Stimulated activated CD8-positive, alpha-beta memory T cell treated with anti-CD3 and anti-CD28 coated beads, Interleukin-7, amount 100 ng/mL, for 24 hours (primary cell): ENCODE measurements at places on chromosomes 5 and 9.

GRCh38 chr9:77957652-77958051 is 74.0 kb downstream of the GNAQ start:
- no peak for DNase-seq

- no peak for DNase-seq
These were observed 26.7 kb downstream of the NR2F1 start for GRCh38 chr5:93609762-93610161.

GRCh38 chr9:80449513-80449912 is 877.7 kb downstream of the TLE4 start:
- DNase-seq: no peak

DNA sequence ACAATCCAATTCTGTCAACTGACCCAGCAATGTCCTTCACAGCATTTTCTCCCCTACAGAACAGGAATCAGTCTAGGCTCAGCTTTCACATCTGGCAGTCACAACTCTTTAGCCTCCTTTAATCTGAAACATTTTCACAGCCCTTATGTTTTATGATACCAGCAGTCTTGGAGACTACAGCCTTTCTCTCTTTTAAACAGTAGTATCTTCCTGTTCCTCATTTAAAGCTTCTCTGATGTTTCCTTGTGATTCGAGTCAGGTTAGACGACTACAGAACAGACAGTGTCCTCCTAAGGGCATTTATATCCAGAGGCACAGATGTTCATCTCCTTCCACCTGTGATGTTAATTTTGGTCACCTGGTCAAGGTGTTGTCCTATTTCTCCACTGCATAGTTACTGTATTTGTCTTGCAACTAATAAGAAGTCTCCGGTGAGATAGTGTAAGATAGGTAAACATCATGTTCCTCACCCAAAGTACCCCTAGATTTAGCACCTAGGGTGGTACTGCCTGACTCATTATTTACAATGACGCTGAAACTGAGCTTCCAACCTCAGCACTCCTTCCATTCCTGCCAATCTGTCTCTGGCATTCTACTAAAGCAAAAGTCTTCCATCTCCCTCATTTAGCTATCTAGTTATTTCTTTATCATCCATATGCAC is 20.7 kb downstream of the TTC39B start:
- no peak for DNase-seq

DNA sequence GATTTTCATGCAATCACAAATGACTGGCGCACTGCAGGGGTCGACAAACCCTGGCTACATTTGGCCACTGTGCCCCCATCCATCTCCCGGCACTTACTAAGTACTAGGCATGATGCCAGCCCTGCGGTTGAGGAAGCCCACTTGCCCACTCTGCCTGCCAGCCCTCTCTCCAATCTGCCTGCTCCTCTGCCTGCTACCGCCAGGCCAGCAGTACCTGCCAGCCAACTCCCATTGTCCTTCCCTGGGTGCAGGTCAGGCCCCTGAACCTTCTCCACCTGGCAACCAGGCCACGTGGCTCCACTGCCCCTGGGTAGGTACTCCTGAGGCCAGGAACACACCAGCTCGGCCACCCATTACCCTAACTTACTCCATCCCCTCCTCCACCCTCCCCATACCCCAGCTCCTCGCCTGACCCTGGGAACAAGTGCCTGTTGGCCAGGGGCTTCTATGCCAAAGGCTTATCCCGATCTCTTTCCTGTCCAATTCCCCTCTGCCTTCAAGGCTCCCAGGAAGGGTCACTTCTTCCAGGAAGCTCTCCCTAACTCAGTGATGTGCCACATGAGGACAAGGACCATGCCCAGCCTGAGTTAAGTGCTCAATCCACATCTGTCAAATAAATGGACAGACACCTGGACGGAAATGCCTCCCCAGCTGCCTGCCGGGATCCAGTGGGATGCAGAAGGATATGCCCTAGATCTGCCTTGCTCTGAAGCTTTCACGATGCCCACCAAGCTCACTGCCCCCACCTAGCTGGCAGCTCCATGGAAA is 6.6 kb downstream of the EEIG1 start:
- DNase-seq: no peak

DNA sequence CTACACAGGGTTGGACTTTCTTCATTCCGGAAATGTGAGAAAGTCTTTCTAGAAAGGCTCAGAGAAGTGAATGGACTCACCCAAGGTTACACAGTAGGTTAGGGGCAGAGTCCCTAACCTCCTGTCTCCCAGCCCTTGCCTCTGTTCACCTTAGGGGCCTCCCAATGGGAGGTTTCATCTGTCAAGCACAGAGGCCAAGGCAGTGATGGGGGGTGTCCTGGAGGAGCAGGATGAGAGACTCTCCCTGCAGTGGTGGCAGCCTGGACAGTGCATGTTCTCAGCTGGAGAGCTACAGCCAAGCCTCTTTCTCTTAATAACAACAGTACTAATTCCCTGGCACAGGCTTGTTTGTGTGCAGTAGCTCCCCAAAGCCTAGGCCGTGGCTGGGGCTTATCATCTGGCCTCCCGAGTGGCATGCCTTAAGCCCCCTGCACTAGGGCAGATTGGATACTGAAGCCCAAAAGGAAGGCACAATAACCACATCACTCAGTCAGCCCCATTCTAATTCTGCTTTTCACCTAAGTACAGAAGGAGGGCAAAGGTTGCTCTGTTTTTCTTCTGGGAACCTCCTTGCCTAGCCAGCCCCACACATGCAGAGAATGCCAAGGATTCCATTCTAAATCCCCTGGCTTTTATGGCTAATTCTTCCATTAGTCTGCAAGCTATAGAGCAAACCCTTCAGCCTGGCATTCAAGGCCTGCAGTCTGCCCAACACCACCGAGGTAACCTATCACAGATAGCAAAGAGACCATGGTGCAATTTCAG is 50.2 kb upstream of the XPA start:
- DNase-seq: no peak

- DNase-seq: no peak
These were observed 58.6 kb upstream of the TNFSF15 start for GRCh38 chr9:114864471-114864870.

- DNase-seq: no peak
These were observed 14.4 kb downstream of the HNRNPK start for GRCh38 chr9:83965350-83966208.

- DNase-seq: no peak
These were observed 29.8 kb upstream of the VCAN start for GRCh38 chr5:83441747-83442146.

DNA sequence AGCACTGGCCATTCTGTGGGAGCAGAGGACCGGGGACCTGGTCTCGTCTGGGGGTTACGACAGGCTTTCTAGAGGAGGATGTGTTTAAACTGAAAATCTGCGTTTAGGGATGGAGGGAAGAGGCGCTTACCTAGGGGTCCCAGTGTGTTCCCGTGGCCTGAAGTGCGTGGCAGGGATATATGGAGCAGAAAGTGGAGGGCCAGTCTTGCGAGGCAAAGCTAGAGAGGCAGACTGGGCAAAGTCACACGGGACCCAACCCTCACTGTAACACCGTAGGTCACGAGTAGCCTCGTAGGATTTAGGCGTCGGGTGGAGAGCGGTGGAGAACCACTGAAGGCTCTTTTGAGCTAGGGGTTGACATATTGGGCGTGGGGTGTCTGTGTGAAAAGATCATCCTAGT is 32.8 kb upstream of the POMT1 start:
- no peak for DNase-seq

DNA sequence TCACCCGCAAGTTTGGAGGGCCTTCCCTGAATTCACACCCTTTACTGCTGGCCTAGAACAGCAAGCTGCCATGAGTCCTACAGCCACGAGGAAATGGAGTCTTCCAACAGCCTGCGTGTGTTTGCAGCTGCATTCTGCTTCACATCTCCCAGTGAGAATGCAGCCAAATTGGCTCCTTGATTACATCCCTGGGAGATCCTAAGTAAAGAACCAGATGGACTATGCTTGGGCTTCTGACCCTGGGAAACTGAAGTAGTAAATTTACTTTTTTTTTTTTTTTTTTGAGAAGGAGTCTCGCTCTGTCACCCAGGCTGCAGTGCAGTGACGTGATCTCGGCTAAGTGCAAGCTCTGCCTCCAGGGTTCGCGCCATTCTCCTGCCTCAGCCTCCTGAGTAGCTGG is 617.0 kb upstream of the CDH18 start:
- no peak for DNase-seq

DNA sequence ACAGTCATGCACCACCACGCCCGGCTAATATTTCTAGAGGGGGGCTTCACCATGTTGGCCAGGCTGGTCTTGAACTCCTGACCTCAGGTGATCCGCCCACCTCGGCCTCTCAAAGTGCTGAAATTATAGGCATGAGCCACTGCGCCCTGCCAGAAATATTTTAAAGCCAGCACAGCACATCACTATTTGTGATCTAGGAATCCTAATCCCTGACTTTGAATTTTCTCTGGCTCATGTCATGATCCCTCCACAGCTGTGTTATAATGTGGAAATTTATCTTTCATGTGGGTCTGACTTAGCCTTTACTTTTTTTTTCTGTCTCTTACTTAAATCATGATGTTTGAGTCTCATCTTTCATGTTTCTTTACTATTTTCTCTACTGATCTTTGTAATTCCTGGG is 18.7 kb upstream of the ITGA1 start:
- no peak for DNase-seq

DNA sequence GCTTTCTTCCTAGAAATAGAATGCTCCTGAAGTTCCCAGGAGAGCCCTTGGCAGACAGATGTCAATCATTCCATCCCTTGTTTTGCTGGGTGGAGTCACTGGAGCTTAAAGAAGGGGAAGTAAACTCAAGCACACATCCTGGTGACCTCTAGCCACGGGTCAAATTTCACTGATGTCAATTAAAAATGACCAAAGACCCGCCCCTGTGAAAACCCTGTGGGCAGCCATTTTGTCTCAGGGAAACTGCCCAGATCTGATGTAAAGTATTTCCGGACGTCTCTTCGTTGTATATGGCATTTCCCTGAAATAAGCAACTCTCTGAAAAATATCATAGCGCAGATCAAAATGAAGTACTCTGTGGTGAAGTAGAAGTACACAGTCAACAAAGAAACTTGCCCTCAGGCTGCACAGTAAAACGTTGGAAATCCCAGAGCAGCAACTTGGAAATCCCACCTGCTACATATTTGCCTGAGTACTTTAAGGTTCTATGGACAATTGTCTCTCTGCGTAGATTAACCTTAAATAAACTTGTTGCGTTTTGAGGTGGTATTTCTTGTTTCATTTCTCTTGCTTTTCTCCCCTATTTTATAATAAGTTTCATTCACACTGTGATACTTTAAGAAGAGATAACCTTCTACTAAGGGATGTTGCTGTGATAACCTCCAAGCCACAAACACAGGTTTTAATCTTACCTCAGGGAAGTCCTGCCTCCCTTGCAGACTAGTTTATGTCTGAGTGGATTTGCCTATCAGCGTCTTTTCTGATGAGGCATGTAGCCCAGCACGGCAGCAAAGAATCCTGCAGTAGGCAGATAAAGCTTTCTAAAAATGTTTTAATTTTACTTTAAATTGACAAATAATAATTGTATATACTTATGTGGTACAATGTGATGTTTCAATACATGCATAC is 60.9 kb upstream of the PIP5K1B start:
- DNase-seq: no peak

DNA sequence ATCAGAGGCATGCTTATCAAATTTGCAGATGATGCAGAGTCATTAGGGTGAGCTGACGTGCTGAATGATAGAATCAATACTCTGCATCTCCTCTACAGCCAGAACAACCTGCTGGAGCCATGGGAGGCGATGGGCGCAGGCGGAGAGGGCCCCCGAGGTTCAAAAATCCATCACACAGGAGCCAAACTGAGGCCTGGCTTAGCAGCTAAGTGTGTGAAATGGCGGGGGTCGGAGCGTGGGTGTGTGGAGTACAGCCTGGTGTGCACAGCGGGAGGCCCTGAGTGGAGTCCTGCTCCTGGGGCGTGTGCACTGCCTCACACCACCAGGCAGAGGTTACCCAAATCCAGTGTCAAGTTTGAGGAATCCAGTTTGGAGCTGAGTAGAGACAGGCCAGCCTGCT is 73.2 kb downstream of the MVB12B start:
- DNase-seq: no peak

GRCh38 chr9:35932735-35933134 is 23.4 kb downstream of the SPAAR start:
- no peak for DNase-seq

GRCh38 chr5:140840978-140841962 is at the start of gene PCDHA8:
TSS of gene PCDHA8 (plus strand) at chr5:140841187. CDS start at chr5:140841322, 135 bp downstream.
- no peak for DNase-seq

DNA sequence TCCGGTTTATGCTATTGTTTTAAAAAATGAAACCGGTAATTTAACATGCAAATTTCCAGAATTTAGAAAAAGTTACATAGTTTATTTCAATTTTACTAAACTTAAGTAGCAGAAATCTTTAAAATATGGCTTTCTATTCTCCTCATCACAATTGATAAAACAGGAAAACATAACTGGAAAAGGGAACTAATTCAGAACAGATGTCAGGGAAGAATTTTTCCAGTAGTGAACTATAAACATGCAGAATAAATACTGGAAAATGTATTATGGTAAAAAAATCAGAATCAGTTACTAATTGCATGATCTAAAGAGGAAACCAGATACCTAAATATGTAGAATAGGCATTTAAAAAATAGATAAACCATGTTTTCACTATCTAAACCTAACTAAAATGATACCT is 7.3 kb upstream of the NR4A3 start:
- no peak for DNase-seq

DNA sequence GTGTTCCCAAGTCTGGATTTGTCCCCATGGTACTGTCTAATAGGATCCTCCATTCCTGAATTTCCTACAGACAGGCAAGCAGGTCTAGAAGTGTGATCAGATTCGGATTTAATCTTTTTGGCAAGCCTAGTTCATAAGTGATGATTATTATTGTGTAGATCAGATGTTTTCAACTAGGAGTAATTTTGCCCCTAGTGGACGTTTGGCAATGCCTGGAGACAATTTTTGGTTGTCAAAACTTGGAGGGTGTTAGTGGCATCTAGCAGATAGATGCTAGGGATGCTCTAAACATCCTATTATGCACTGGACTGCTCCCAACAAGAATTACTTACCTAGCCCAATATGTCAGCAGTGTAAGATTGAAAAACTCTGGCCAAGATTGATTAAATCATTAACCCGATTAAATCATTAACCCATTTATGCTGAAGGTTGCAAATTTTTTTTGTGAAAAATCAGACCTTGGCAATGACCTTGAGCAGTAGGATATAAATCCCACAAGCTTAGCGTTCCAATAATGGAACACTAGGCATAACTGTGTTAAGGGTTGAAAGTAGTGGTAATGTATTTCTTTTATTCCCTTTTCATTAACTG is 28.2 kb downstream of the TCERG1 start:
- DNase-seq: no peak

DNA sequence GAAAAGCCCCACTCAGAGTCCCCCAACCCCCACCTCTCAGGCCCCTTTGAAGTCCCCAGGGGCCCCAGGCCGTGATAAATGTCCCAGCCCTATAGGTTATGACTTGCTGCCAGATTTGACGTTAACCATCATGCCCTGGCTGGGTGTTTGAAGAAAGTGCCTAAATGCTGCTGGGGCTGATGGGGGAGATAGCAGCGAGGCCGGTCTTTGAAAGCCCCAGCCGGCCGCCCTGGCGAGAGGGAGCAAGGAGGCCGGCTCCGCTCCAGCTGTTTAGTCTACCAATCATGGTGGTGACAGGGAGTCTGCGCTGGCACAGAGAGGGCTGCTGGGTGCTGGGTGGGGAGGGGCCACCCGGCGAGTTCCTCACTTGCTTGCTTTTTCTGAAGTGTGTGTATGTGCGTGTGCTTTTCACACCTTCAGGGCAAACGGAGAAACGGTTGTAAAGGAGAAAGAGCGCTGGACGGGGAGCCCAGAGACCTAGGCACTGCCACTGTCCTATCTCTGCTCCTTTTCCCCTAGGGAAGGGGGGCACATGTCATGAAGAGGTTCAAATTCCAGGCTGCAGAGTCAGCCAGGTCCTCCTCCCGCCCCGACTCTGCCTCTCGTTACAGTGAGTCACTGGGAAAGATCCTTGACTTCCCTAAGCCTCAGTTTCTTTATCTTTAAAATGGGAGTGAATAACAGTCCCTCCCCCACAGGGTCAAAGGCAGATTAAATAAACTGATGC is 126.1 kb upstream of the HAND1 start:
- no peak for DNase-seq
